ENCODE measurements at places on chromosomes 3 and 15.

GRCh38 chr15:96334017-96334704 lies 3.7 kb downstream of the NR2F2 start:
- DNase-seq: no peak

DNA sequence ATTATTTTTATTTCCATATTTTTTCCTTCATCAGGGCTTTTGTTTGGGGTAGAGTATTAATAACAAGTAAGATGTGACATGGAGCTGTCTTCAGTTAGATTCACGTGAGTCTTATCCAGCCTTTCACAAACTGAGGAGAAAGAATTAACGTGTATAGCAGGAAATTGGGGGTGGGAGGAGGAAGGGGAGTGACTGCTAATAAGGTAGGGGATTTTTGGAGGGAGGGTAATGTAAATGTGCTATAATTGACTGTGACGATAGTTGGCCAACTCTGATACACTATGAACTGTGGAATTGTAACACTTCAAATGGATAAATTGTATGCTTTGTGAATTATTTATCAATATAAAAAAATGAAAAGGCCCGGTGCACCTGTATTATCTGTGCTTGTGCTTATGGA lies 8.9 kb downstream of the DUT start:
- no peak for DNase-seq

DNA sequence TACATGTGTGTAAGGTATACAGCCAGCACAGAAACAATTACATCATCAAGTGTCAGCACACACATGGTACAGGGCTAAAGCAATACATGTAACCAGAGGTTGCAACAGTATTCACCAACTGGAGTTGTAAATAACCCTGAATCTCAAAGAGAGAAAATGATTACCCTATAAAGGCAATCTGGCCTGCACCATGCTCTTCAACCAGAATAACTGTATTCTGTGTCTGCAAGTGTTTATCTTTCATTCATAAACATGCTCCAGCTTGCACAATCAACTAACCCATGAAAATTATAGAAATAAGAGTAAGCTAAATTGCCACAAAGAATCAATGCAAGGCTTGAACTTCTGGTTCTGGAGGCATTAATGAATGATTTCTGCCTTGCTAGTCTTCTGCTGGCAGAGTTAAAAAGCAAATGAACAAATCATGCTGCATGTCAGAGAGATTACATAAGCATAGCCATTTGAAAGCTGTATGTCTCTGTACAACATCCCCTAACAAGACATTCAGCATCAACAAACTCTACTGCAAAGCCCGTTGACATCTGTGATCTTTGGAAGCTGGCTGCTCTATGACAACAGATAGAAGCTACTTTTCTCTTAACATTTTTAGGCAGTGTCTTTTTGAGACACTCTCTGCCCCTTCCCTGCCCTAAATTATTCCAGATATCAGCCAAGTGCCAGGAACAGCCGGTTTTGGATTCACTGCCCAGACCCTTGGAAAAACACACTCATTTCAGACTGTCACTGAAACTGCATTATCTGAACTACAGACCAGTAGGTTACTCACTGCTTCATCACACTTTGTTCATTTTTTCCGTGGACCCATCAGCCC lies 871.0 kb downstream of the OTOL1 start:
- no peak for DNase-seq

DNA sequence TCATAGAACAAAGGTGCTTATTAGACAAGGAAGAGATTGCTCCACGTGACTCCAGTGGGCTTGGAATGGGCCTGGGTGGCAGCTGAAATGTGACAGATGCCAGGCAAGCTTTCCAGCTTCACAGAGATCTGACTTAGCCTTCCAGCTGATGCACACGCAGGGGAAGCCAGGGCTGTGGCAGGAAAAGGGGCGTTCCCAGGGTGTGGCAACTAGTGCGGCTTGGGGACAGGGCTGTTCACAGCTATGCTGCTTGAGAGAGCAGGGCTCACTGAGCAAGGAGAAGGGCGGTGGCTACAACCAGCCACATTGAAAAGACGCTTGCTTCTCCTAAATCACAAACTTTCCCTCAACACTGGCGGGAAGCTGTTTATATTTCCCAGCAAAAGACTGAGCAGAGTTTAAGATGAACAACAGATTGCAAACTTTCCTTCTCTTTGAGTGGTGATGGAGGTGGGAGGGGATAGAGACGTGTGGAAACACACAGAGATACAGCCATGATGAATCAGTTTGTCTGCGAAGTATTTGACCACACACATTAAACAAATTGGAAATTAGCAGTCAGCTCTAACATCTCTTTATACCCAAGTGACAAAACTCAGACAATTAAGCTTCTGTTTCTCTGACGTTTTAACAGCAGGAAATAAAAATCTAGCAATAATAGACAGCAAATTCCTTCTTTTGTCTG lies 127.5 kb downstream of the BDH1 start:
- DNase-seq: peak; percentile 11

DNA sequence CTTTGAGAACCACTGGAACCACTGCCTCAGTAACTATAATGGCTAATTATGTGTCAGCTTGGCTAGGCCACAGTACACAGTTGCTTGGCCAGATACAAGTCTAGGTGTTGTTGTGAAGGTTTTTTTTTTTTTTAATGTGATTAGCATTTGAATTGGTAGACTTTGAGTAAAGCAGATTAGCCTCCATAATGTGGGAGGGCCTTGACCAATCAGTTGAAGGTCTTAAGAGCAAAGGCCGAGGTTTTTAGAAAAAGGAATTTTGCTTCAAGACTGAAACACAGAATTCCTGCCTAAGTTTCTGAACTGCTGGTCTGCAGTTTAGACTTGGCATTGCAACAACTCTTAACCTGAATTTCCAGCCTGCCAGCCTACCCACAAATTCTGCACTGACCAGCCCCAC lies 451.6 kb upstream of the AZI2 start:
- DNase-seq: no peak

- DNase-seq: no peak
These were observed 173.2 kb downstream of the CHDH start for GRCh38 chr3:53672981-53673380.

DNA sequence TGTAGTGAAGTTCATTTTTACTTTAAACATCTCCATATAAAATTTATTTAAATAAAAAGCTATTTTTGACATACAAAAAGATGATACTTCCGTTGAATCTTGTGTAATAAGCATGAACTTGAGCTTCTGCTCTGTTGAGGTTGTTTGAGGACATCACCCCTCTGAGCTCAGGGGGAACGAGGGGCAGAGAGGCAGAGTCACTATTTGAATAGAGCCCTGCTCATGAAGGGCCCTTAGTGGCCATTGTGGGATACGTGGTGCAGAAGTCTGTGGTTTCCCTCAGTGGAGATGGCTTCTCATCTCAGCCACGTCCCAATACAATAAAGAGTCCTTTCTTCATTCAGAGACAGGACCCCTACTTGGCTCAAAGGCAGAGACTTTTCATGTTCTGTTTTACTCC lies 10.6 kb downstream of the CEMIP start:
- DNase-seq: no peak

DNA sequence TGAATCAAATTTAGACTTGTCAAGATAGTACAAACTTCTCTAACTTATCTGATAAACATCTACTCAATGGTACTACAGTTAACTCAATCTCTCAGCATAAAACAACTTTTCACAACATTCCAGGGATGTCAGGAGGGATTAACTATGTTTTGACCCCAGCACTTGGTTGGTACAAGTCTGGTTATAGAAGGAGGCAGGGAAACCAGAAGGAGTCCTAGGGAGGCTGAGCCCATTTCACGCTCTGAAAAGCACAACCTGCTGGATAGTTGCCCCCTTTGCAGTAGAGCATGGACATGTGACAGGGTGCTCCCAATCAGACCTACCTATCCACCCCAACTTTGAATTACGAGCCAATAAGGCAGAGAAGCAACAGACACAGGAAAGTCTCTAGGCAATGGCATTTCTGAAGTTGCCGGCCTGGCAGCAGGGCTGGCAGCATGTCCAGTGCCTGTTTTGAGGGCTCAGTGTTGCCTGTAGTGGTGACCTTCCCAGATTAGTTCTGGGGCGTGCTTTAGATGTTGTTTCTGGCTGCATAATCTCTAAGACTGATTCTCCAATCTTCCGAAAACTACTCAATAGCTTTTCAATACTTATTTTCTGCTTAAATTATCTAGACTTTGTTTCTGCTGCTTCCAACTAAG lies 8.2 kb downstream of the ANKUB1 start:
- no peak for DNase-seq

GRCh38 chr3:157912514-157913451 lies 193.4 kb downstream of the SHOX2 start:
- DNase-seq: no peak

DNA sequence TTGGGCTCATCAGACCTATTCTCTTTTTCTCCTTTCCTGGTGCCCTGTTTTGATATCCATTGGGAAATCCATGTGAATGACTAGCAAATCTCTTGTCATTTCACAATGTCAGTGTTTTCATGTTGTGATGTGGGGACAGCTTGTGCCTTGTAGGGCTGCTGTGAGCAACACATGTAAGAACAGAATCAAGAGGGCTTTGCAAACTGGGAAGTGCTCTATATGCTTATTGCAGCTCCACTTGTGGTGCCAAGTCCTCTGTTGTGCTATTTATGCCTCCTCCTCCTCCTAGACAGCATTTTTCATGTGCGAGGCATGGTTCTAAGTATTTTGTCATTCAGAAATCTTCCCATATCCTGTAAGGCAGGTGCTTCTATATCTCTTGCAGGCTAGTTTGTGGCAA lies 56.4 kb downstream of the ZNF621 start:
- no peak for DNase-seq

DNA sequence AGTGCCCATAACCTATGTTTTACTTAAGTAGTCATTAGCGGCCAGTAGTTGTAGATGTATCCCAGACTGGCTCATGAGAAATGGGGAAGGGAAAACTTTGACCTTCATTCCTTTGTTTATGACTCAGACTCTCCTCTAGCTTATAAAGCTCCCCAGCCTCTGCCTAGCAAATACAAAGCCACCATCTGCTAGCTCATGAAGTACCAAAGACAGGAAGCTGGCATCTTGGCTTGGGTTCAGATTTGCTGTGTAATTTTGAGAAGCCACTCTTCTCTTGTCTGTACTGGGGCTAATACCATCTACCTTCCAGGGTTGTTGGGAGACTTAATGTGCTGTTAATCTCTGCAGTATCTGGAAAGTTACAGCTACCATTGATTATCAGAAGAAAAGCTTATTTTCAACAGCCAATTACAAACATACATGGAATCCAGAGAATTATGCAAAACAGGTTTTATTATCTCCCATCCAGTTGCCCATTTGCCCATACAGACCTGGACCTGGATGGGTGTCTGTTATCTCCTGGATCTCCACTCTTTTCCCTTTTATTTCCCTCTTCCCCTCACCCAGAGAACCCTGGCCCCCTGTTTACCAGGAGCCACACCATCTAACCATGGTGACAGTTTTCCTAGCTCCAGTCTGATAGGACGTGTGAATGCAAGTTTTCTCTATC lies 153.8 kb downstream of the SEMA6D start:
- no peak for DNase-seq

GRCh38 chr3:100708644-100708988 lies 678 bp upstream of the TFG start:
- no peak for DNase-seq

DNA sequence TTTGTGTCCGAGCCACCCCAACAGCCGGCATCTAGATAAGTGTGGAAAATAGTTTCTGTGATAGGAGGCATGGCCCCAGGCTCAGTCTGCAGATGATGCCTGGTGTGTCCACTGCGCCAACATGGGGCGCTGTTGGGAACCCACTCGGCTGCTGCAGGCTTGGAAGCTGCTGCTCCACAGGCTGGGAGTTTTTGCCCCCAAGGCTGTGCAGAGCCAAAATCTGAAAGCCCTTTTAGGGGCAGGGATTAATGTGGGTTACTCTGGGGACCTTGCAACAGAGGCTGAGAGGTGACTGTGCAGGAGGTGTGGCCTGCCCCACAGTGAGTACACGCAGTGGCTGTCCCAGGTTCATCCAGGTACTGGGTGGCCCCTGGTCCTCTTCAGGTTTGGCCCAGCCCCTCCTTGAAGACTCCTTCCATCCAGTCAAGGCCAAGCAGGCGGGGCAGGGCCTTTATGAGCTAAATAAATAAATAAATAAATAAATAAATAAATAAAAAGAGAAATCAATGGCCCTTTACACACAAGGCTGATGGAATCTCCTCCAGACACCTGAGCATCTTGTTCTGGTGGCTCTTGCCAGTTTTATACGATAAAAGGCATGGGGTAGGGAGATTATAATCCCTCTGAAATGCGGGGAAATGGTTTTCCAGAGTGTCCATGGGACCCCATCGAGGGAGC lies 73.8 kb downstream of the AAGAB start:
- no peak for DNase-seq

- no peak for DNase-seq
These were observed 391.9 kb downstream of the OCA2 start for GRCh38 chr15:27707257-27707656.

All from stimulated activated CD4-positive, alpha-beta T cell treated with anti-CD3 and anti-CD28 coated beads, TNF-alpha, amount 100 ng/mL, for 4 hours (primary cell).